ENCODE measurements at places on chromosomes 5 and 9. TPM values are rescaled to one million over a fixed set of nuclear protein-coding genes. Genes with fewer than 3 reads are reported as not detected.
A peak's percentile ranks its signal among the peaks of the same experiment; 100 is the strongest.

DNA sequence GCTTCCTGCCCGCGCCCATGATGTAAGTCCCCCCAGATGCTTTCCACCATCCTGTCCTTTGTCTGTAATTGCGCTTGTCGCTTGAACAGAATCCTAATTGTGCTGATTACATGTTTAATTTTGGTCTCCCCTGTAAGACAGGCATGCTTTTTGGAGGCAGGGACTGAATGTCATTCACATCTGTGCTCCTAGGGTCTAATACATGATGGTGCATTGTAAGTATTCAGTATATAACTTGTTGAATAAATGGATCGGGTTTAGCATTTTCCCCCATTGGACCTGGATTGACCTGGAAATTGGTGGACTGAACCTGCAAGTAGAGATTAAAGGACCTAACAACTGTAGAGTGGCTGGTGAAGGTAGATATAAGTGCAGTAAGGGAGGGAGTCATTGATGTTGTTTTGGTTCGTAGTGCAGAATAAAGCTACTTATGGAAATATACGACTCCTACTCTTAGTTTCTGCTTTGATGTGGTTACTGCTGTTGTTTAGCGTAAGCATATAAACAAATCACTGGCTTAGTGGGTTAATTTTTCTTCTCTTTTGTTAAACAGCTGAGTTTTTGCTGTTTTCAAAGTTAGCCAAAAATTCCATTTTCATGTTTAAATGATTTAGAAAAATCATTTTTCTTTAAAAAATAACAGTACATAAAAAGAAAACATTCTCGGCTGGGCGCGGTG is 57.3 kb downstream of the TRIO start:
- no peak overlapping the region for H3K27ac ChIP-seq
- H3K4me1 ChIP-seq: peaks cover 37% of the 10 kb centered on the region
- no peaks in the 10 kb centered on the region for H3K36me3 ChIP-seq

DNA sequence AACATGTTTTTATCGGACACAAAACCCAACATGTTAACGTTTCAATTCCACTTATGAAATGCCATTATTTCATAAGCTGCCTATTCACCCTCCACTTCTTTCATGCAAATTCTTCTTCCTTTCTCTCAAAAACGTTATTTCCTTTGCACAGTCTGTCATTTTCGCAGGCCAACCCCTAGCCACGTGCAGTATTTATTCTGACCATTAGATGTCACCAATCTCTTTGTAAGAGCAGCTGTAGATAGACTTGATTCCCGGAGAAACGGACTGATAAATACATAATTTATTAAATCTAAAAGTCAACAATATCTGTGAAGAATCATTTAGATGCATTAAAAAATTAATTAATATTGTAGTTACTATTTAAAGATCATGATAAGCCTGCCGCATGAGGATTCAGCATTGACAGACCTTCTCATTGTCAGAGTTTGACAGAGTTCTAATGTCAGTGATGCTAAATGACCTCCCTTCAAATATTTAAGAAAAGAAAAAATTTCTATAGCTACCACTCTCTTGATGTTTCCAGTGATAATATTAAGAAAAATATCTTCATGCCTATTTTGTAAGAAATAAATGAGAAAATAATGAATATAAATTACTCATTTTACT is 933.6 kb downstream of the CDH12 start:
- no peak overlapping the region for H3K27ac ChIP-seq
- no peaks in the 10 kb centered on the region for H3K36me3 ChIP-seq
- no peak for DNase-seq
- no peaks in the 10 kb centered on the region for H3K4me1 ChIP-seq

LCN15 gene
- not detected for total RNA-seq

DNA sequence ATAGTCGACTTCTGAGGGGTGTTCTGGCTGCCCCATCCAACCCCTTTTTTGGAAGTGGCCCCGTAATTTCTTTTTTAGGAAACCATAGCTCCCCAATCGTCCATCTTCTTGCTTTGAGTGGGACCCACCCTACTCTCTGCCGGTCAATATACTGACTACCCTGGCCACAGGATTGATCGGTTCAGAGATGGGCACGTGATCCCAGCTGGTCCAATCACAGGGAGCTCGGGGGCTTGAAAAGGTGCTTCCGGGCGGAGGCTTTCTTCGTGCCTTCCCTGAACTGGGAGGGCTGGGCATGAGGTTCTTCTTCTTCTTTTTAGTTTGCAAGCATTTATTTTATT is 78.7 kb upstream of the SH3PXD2B start:
- peaks cover 9% of the 10 kb centered on the region for H3K4me1 ChIP-seq
- H3K4me3 ChIP-seq: no peak overlapping the region
- no peak for DNase-seq
- no peaks in the 10 kb centered on the region for H3K27me3 ChIP-seq

AP3B1 gene
- 31.1 TPM for total RNA-seq

- no peaks in the 10 kb centered on the region for H3K27me3 ChIP-seq
- no peaks in the 10 kb centered on the region for H3K36me3 ChIP-seq
- no peak overlapping the region for H3K27ac ChIP-seq
- no peak overlapping the region for H3K4me3 ChIP-seq
- DNase-seq: no peak
- H3K4me1 ChIP-seq: no peaks in the 10 kb centered on the region
Observed at GRCh38 chr9:86687788-86688187, 259.5 kb downstream of the GAS1 start.

IL3 gene
- not detected for total RNA-seq

- H3K4me1 ChIP-seq: peaks cover 34% of the 10 kb centered on the region
- H3K4me3 ChIP-seq: peak overlapping the region; percentile 98
- DNase-seq: no peak
- H3K27ac ChIP-seq: peak overlapping the region; percentile 93
- no peaks in the 10 kb centered on the region for H3K36me3 ChIP-seq
- H3K27me3 ChIP-seq: no peaks in the 10 kb centered on the region
Observed at GRCh38 chr9:79573412-79573923, 1.7 kb downstream of the TLE4 start.

CTSL gene
- 198 TPM for total RNA-seq

CER1 gene
- total RNA-seq: not detected

RETREG1 gene
- total RNA-seq: 32.5 TPM

FAM169A gene
- 1.2 TPM for total RNA-seq

GRCh38 chr5:54581831-54582548 is 64.4 kb downstream of the SNX18 start:
- H3K27ac ChIP-seq: peak overlapping the region; percentile 63
- H3K4me3 ChIP-seq: no peak overlapping the region
- no peak for DNase-seq
- H3K36me3 ChIP-seq: no peaks in the 10 kb centered on the region
- no peaks in the 10 kb centered on the region for H3K27me3 ChIP-seq

ECM2 gene
- 11.3 TPM for total RNA-seq

- H3K27ac ChIP-seq: no peak overlapping the region
- no peaks in the 10 kb centered on the region for H3K36me3 ChIP-seq
- no peaks in the 10 kb centered on the region for H3K27me3 ChIP-seq
- no peaks in the 10 kb centered on the region for H3K4me1 ChIP-seq
Observed at GRCh38 chr5:8923526-8923925, 622.3 kb downstream of the SEMA5A start.

Measured in upper lobe of left lung (tissue), 6 donors.